ENCODE measurements at places on chromosomes 5 and 9.

- no peak for DNase-seq
These were observed 44.8 kb downstream of the PARP8 start for GRCh38 chr5:50711280-50711679.

DNA sequence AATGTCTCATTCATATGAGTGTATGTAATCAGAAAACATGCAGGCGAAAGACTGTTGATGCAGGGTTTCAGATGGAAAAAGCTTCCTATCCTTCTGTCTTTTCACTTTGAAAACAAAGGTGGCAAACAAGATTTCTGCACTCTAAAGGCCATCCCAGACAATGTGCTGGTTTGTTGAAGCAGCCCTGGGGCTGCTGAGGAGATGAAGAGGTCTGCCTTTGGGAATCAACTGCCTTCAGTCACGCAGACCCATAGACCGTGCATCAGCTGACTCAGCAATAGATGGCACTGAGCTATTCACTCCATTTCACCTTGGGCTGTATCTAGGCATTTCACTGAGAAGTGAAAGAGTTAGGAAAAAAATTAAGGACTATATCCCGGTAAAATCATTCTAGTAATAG lies 60.5 kb upstream of the C5orf46 start:
- DNase-seq = no peak

- no peak for DNase-seq
These were observed 40.0 kb downstream of the NXNL2 start for GRCh38 chr9:88574953-88575352.

GRCh38 chr9:83274787-83275186 lies 211.8 kb upstream of the RASEF start:
- DNase-seq = no peak

DNA sequence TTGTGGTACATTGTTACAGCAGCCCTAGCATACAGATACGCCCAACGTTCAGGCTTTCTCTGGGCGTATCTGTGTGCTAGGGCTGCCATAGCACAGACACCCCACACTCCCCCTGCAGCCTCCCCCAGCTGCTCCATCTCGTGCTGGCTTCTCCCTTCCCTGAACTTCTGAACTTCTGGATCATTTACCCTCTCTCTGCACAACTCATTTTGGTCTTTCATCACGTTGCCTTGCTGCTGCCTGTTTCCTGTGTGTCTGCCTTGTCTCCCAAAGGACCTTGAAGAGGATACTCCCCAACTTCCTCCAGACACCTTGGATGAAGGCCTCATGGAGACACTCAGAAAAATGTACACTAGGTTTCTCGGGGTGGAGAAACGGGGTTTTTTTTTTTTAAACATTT lies 37.3 kb downstream of the SLIT3 start:
- DNase-seq = no peak

- DNase-seq = no peak
These were observed 3.2 kb downstream of the TEK start for GRCh38 chr9:27112235-27112634.

DNA sequence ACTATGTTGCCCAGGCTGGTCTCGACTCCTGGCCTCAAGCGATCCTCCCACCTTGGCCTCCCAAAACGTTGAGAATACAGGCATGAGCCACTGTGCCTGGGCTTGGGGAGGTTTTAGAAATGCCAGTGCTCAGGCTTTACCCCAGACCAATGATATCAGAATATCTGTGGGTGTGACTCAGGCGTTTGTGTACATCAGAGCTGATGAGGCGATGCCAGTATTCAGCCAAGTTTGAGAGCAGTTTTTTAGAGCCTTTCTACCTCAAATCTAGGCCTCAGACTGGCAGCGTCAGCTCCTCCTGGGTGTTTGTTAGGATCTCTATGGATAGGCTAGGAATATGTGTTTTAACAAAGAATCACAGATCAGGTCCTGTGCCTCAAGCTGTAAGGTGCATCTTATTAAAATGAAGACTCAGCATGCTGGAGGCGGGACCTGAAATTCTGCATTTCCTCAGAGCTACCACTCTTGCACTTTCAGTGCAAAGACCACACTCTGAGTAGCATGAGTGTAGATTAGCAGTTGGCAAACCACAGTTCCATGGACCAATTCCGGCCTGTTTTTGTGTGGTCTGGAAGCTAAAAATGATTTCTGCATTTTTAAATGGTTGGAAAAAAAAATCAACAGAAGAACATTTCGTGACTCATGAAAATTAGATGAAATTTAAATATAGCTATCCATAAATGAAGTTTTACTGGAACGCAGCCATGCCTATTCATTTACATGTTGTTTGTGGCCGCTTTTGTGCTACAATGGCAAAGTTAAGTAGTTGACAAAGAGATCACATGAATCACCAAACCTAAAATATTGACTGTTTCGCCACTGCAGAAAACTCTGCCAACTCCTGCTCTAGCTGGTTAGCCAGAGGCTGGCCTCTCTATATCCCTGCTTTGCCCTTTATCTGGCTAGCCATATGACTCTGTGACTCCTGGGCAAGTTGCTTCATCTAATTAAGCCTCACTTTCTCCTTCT lies 92.2 kb downstream of the KLF4 start:
- no peak for DNase-seq

DNA sequence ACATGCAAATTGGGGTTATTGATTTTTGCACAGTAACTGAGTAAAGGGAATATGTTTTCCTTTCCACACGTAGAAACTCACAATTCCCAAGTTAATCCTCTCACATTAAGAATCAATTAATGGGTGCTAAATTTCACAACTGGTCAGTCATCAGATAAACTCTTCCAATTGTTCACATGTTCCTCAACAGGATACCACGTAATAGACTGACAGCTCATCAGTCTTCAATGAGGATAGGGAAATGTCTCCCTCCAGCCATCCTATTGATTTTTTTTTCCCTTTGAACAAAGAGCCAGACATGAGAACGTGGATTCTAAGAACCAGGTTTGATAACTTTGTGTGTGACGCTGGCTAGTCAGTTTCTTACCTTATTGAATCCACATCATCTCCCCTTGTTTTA lies 768 bp upstream of the CER1 start:
- DNase-seq = no peak

DNA sequence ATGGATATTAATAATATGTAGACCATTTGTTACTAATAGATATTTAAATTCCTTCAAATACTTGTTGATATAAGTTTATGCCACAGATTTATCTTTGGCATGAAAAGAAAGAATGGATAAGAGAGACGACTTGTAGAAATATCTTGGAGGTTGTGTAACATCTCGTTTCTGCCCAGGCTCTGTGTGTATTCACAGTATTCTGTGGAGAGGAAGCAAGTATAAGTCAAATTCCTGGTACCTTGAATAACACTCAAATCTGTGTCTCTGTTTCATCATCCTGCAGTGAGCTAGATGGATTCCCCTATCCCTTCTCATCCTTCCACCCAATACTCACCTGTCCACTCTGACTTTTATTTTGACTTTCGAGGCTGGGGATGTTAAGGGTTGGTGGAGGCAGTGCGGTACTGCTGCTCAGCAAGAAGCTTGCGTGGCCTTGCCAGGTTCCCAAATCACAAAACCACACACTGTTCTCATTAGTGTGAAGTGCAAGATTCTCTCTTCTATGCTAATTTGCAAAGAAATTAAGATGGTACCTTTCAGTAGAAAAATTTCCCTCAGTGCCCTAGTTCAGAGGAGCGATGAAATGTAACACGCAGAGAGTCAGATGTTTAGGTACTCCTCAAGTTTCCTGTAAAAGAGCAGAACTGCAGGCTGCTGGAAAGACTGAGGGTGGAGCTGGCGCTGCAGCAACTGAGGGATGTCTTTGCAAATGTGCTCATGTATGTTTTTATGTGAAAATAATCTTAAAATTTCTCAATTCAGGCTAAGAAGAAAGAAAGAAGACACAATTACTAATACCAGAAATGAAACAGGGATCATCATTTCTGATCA lies 42.6 kb upstream of the ANKRD18A start:
- DNase-seq = no peak

- no peak for DNase-seq
These were observed 202.7 kb downstream of the SPATA31D1 start for GRCh38 chr9:82191082-82191770.

DNA sequence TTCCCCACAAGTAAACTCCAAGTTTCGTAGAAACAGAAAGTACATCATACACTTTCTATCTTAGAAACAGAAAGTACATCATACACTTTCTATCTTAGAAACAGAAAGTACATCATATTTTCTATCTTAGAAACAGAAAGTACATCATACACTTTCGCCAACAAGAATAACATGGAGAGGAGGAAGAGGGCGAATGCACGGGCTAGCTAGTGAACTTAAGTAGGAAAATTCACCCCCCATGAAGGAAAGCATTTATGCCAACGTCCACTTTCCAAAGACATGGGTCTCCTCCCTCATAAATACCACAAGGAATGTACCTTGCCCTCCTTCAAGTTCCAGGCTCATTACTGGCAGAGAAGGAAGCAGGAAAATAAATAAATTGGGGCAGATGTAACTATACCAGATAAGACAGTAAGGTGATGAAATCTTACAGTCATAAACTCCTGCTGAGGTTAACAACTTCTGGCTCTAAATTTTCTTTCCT lies 64.7 kb downstream of the FRMD3 start:
- DNase-seq = no peak

GRCh38 chr9:77714077-77714549 lies 66.0 kb upstream of the GNA14 start:
- no peak for DNase-seq

- no peak for DNase-seq
These were observed 7.0 kb downstream of the XRCC4 start for GRCh38 chr5:83084336-83084735.

DNA sequence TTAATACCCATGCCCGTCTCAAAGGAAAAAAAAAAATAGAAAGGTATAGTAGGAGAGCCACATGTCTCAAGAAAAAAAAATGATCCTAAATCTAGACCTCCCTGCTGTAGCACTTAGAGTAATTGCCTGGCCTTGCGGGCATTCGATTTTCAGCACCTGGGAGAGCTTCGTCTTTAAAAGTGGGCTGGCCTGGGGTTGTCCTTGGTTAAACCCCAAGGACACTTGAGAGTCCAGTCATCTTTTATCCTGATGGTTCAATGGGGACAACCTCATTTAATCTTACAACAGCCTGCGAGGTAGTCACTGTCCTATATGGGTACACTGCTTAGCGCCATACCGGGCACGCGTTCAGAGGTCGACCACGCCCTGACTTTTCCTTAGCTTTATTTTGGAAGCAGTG lies 60.1 kb downstream of the MAT2B start:
- no peak for DNase-seq

GRCh38 chr5:139707445-139708003 lies 59.4 kb downstream of the CXXC5 start:
- no peak for DNase-seq

- no peak for DNase-seq
These were observed 19.9 kb downstream of the TBC1D9B start for GRCh38 chr5:179887802-179888201.

- DNase-seq = peak; percentile 1
These were observed 2.1 kb upstream of the OGN start for GRCh38 chr9:92406477-92406876.

GRCh38 chr5:141313711-141314110 lies 6.9 kb downstream of the TAF7 start:
- no peak for DNase-seq

GRCh38 chr5:136141561-136141960 lies 8.9 kb downstream of the SMAD5 start:
- no peak for DNase-seq

GRCh38 chr5:35194635-35195471 lies 35.4 kb downstream of the PRLR start:
- no peak for DNase-seq

GRCh38 chr9:109574061-109574882 lies 76.2 kb upstream of the PTPN3 start:
- no peak for DNase-seq

DNA sequence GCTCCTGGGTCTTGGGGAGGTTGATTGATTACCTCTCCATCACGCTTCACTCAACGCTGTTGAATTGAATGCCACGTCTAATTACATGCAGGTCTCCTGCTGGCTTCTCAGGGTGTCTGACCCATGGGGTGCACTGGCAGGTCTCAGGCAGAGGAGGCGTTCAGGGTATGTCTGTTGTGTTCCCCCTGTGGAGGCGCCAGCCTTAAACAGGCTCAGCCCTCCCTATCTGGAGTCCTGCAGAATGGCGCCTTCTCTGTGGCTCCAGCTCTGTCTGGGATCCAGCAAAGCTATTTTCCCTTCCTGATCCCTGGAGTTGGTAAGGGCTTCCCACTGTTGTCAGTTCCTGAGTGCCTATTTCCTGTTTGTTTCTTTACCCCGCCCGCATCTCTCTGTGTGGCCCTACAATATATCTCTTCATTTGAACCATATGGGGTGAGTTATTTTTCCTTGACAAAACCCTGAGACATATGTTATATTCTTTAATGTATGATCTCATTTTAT lies 150.0 kb downstream of the NTRK2 start:
- DNase-seq = no peak

DNA sequence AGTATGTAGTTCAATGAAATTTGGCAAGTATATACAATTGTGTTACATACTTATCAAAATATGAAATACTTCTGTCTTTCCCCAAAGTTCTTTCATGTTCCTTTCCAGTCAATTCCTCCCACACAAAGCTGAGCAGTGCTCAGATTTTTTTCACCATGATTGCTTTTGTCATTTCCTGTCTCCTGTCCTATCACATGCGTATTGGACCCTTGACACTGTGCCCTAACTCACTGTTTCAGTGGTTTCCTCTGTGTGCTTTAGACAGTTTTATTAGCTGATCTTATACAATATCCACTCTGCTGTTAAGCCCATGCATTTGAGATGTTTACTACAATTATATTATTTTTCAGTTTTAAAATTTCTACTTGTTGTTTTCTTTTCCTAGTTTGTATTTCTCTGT lies 463.6 kb upstream of the MEF2C start:
- DNase-seq = no peak

DNA sequence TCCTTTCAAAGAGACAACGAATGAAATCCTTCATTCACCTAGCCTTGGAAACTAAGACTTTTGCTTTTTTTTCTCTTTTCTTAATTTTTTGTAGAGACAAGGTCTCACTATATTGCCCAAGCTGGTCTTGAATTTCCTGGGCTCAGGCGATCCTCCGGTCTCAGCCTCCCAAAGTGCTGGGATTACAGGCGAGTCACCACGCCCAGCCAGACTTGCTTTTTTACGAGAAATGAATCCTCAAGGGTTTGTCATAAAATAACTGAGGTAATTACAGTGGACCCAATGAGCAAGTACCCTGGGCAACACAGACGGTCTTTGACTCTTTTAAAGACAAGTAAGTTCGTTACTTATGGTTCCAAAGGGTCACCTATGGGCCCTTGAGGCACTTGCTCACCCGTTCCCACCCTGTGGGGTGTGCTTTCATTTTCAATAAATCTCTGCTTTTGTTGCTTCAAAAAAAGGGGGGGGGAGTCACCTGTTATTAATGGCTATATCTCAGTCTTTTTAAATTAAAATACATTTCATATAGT lies 70.4 kb downstream of the TRPM6 start:
- no peak for DNase-seq

DNA sequence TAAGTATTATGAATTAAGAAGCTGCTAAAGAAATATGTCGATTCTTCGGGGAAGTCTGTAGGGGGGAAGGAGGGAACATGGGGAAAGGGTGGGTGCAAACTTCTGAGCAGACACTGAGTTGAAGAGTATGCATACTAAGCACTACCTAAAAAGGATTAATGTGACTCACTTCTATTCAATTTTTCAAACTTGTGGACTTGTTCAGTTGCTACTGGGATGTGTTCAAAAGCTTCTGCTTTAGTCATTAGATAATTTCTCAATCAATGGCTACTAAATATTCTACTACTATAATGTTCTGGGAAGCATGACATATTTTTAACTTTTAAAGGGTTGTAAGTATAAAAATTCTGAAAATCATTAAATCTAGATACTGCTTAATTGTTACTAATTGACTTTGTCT lies 109.7 kb upstream of the FER start:
- no peak for DNase-seq
